Heart right ventricle (tissue), 16 donors: ENCODE measurements at places on chromosomes 4 and X. TPM values are rescaled to one million over a fixed set of nuclear protein-coding genes. Genes with fewer than 3 reads are reported as not detected.

- DNase-seq = no peak
These were observed 105.4 kb downstream of the TMEM144 start for GRCh38 chr4:158315706-158316105.

GRCh38 chrX:106917830-106918500, 2.2 kb upstream of the CLDN2 start:
- DNase-seq = no peak

DNA sequence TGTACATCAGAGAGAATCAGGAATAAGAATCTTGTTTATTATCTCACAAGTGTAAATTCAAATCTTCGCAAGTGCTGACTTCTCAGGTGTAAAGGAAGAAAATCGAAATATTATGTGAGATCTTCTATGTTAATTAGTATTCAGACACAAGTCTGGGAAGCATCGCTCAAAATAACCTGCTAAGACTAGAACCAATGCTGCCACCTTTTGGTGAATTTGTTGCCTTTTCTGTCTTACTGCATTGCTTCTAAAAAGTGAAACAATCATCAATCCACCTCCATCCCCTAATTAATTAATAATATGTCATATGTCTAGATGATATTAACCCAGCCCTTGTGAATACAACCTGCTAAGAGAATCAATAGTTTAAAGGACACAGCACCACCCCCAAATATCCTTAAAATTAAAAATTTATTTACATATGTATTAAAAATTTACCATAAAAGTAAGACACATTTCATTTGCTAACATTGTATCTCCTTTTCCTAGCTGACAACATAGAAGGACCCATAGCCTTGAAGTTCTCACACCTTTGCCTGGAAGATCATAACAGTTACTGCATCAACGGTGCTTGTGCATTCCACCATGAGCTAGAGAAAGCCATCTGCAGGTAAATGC, 3.5 kb downstream of the EPGN start:
- no peak for DNase-seq

The ADAMTS3 gene
- 0.86 TPM for total RNA-seq
